ENCODE measurements at places on chromosomes 12 and 14. TPM values are rescaled to one million over a fixed set of nuclear protein-coding genes. Genes with fewer than 3 reads are reported as not detected.

TRIP11 gene
- total RNA-seq = 23.8 TPM

DNA sequence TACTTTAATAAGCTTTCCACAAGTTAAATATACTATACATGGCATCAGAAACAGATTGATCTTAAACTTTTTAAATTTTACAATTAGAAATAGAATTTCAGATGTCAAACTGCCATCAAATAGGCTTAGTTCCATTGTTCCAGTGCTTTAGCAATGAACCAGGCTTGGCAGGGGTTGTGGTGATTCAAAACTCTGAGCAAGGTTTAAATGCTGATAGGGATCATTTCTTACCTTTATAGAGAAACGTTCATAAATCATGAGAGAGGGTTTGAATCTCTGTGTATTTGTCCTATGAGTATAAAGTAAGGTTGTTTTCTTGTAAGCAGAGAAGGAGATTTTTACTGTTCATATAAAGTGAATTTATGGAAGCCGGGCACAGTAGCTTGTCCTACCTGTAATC, 794.5 kb upstream of the TBX3 start:
- DNase-seq = no peak

- DNase-seq = no peak
Measured at GRCh38 chr14:90179809-90180779, 76.3 kb upstream of the PSMC1 start.

DNA sequence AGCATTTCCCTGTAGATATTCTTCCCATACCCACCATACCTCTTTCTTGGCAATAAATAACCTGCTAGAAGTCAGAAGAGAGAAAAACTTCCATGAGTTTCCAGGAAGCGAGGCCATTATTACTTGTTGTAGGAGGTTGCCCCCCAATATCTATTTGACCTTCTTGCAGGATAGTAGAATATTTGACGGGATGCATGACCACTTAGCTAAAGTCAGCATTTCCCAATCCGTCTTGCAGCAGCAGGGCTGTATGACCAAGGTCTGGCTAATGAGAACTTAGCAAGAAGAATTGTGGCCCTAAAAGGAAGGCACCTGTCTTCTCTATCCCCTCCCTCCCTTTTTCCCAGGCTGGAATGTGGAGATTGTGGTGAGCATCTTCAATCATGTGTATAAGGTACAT, 51.5 kb downstream of the NINJ2 start:
- DNase-seq = no peak

RD3L gene
- not detected for total RNA-seq

GRCh38 chr12:124006085-124006845, 33.2 kb downstream of the ZNF664 start:
- DNase-seq = no peak

DNA sequence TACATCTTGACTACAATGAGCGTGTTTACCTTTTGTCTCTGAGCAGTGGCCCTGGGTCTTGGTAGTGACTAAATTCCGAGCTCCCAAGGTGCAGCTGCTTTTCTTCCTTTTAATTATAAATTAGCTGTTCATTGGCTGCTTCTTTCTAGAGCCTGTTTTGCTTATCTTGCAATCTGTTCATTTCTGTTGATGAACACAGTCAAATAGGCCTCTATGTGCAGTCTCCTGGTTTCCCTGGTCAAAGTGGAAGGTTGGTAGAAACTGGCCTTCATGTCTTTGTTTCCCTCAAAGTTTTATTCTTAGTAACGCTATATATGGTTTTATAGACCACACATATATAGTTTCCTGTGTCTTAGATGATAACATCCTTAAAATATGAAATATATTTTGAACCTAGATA, 94.1 kb downstream of the DUSP16 start:
- DNase-seq = no peak

GRCh38 chr12:130787445-130788410, 51.3 kb downstream of the STX2 start:
- peak; percentile 72 for DNase-seq

GRCh38 chr14:51732494-51733112, 80.9 kb downstream of the FRMD6 start:
- DNase-seq = no peak

DNA sequence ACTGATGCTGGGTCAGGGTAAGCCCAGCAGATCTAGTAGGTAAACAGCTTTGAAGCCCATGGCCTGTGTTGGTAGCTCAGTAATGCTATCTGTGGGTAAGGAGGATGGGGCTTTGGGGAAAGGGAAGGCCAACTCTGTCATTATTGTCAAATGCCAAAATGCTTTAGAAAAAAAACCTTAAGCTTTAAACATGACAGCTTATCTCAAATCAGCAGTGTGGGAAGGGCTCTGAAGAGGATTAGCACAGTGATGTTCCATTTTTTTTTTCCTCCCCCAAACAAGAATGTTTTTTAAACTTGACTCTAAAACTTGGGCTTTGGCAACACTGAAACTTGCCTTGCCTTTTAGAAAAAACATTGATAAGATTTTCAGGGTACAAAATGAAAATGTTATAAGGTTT, 11.7 kb downstream of the DAAM1 start:
- DNase-seq = no peak

DNA sequence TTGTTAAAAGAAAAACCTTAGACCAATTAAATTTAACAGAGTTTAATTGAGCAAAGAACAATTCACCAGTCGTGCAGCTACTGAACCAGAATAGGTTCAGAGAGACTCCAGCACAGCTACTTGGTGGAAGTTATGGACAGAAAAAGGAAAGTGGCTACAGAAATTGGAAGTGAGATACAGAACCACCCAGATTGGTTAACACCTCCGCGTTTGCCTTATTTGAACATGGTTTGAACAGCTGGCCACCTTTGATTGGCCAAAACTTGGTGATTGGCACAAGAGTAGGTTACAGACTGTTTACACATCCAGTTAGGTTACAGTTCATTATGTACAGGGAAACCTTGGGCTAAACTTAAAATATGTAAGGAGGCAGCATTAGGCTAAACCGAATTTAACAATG, 54.9 kb downstream of the SRGAP1 start:
- no peak for DNase-seq

RPL41 gene
- 3,411 TPM for total RNA-seq

CNIH1 gene
- total RNA-seq = 54.5 TPM

DNA sequence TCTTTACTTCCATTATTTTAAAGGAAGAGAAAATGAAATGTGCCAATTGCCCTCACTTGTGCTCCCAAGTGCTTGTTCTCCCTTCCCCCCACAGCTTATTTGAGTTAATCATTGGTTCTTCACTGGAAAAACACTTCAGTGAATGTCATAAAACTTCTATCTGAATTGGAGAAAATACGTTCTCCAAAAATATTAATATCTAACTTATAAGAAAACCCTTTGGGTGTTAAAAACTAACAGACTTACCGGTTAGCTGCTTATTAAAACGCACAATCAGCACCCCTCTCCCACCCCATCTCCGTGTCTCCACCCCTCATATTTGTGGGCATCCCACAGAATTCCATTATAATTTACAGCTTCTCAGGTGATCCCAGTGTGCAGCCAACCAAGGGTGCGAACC, 31.7 kb downstream of the PLEKHA5 start:
- DNase-seq = no peak

FAM90A1 gene
- total RNA-seq = not detected

SYT10 gene
- not detected for total RNA-seq

- peak; percentile 61 for DNase-seq
Measured at GRCh38 chr14:87063181-87063580, 929.8 kb downstream of the GALC start.

- no peak for DNase-seq
Measured at GRCh38 chr14:56751471-56751870, 58.8 kb downstream of the OTX2 start.

SIRT4 gene
- total RNA-seq = 1.3 TPM

- no peak for DNase-seq
Measured at GRCh38 chr12:111672822-111673381, 12.9 kb downstream of the BRAP start.
